AG10803 (cell line): ENCODE measurements at places on chromosomes 3 and 15.

DNA sequence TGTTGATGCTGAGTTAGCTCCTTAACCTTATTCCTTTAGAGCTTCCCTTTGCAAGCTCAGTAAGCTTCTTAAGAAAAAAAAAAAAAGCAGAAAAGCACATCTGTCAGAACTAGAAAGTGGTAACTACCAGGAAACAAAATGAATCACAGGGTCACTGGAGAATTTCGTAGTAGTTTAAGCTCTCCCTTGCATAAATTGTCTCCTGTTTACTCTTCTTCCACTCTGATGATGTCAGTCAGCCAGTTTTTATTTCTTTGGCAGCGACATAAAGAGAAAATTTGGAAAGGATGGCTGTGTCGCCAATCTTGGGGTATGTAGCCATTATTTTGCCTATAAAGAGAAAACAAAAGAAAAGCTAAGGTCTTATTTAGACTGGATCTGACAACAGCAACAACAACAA, 3.2 kb upstream of the GABRR3 start:
- DNase-seq = peak; percentile 5

- DNase-seq = peak; percentile 15
Observed at GRCh38 chr3:49387721-49388120, 24.1 kb downstream of the RHOA start.

DNA sequence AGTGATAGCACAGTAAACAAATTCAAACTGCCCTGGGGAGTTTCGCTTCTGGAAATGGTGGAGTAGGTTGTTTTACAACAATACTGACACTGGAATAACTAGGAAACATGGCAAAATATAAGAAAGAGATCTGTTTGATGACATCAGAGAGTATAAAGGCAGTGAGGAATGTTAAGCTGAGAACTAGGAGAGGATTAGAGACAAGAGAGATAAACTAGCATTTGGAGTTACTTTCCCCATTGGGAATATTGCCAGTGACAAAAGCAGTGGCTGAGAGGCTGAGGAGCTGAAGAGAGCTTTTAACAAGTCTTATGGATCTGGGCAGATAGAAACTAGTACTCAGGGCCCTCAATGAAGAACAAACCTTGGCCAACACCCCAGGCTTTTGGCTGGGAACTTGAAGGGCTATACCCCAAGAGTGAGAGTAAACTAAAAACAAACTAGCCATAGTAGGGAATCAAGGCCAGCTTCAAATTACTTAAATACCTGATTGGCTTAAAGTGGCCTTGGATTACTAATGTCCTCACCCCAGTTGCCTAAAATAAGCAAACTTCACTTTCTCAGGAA, 280.4 kb downstream of the KLF13 start:
- peak; percentile 19 for DNase-seq

GRCh38 chr3:38460377-38461270, 6.9 kb downstream of the ACVR2B start:
- DNase-seq = no peak

- no peak for DNase-seq
Observed at GRCh38 chr15:71364117-71364584, 248.9 kb downstream of the THSD4 start.

DNA sequence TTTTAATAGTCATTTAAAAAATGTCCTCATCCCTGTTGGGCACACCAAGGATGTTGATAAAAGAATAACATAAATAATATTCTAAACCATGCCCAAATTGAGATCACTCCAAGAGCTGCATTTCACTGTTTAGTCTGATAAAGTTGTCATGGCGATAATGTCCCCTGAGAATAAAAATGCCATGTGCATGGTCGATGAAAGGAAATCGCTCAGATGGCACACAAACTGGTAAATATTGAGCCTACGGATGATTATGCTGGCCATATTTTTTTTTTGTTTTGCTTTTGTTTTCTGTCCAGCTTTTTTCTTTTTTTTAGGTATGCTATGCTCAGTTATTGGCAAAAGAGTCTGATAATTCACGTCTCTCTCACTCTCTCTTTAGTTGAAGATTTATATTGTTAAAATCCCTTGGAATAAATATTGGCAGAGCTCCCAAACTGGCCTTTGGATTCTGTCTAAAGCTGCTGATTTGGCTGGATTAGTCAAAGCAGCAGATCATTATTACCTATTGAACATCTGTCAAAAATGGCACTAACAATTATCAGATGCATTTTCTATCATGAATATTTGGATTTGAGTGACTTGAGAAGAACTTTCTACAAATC, 643.8 kb downstream of the SQOR start:
- DNase-seq = no peak

GRCh38 chr15:58049520-58050227, 15.8 kb downstream of the ALDH1A2 start:
- DNase-seq = no peak

DNA sequence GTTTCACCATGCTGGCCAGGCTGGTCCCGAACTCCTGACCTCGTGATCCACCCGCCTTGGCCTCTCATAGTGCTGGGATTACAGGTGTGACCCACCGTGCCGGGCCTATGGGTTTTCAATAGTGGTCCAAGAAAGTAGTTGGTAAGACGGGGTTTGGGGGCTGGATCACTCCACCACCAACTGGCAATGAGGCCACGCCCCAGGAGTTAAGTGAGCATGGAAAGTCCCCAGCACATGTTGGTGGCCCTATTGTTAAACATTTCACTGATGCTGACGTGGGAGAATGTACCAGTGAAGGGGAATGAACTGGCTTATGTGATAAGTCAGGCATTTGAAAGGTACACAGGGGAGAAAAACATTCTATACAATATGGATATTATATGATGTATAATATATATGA, 80.4 kb downstream of the CHRD start:
- DNase-seq = no peak

GRCh38 chr15:98963444-98963843, 44.1 kb downstream of the PGPEP1L start:
- no peak for DNase-seq
